Glomerular endothelial cell (primary cell): ENCODE measurements at places on chromosomes 6 and 20. TPM values are rescaled to one million over a fixed set of nuclear protein-coding genes. Genes with fewer than 3 reads are reported as not detected.

The LZTS3 gene
- total RNA-seq, result 8.3 and 17.4 TPM in 2 replicates

The KCNQ2 gene
- total RNA-seq, result not detected in 2 replicates

The PAK5 gene
- not detected in 2 replicates for total RNA-seq

The C4A gene
- 1.3 and 1.8 TPM in 2 replicates for total RNA-seq

The SLC22A7 gene
- total RNA-seq, result not detected in 2 replicates

The SLC26A8 gene
- total RNA-seq, result not detected in 2 replicates

The ZNF292 gene
- 13.2 and 25.5 TPM in 2 replicates for total RNA-seq

The SLC22A16 gene
- not detected in 2 replicates for total RNA-seq

The ULBP1 gene
- total RNA-seq, result 3.3 and 4.1 TPM in 2 replicates

The LY6G6F gene
- not detected in 2 replicates for total RNA-seq

The MLIP gene
- total RNA-seq, result 0.58 and 2.9 TPM in 2 replicates

The ARMC12 gene
- not detected in 2 replicates for total RNA-seq
